Breast epithelium (tissue), 4 donors: ENCODE measurements at places on chromosomes 3 and 15. TPM values are rescaled to one million over a fixed set of nuclear protein-coding genes. Genes with fewer than 3 reads are reported as not detected.

Gene PP2D1
- total RNA-seq = not detected

Gene ZBTB38
- 126 TPM for total RNA-seq

Gene ARHGAP31
- 18.2 TPM for total RNA-seq

DNA sequence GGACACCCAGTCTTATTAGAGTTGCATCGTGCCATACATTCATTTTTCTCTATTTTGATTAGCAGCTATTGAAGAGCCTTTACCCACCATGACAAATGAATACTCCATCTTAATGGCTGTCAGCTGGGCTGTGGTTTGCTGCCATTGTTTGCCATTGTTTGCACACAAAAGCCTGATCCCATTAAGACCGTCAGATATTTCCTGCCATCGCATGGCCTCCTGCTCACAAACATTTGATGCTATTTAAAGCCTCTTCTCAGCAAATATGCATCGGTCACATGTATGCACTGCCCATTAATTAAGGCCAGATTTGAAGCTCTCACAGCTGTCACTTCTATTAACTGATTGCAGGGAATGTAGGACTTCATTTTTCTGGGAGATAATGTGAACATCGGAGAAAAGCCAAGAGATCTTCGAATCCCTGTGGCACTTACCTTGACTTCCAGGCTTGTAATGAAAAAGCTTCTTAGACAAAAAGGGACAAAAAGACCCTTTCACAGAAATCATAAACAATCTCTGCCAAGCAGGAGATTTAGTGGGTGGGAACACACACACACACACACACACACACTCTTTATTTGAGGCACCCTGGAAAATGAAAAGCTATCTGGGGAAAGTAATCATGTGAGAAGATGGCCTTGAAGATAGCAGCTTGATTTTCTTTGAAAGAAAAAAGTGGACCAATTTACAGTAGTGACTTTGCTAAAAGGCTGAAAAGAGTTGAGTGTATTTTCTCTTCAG lies 175.4 kb upstream of the NR2E3 start:
- DNase-seq = no peak

Gene ATP2B2
- not detected for total RNA-seq

DNA sequence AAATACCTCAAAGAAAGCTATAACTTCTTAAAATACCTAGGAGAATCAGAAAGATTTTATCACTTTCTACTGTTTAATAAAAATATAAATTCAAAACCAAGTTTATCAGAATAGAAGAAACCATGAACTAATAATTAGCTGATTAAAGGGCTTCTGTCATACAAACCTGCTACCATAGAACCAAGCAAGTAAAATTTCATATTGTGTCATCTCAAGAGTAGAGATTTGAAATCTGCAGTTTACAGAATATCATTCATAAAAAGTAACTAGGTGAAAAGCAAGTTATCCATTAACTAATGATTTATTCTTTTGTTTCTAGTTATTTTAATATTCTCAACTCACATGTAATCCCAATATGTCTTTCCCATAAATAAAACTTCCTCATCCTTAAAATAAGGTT lies 36.8 kb upstream of the XXYLT1 start:
- DNase-seq = no peak

DNA sequence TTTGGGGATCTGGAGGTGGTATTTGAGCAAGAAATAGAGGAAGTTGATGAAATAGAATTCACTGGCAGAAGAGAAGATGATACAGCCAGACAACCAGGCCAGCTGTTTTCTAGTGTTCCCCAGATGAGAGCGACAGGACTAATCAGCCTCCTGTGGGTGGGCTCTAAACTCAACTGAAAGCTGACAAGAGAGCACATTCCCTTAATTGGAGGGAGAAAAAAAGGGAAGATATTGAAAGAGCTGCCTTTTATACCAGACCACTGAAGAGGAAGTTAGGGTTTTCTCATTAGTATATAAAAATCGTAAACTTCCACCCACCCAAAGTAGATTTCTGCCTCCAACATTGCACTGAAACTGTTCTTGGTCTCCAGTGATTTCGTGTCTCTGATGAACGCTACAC lies 6.5 kb upstream of the TM4SF19 start:
- no peak for DNase-seq

Gene LRTM1
- total RNA-seq = not detected
